ENCODE measurements at places on chromosomes 1 and 21.

DNA sequence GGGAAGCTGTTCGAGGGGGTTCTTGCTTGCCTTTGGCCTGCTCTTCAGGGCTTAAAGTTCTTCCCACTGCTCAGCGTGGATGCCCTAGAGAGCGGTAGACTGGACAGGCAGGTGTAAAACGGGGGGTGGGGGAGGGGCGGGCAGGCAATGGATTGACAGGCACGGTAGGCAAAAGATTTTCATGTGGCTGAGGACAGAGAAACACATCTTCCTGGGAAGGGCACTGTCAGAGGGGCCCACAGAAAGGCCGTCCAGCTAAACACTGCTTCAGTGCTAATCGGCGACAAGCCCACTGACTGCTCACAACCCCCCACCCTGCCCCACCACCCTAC lies 412 bp downstream of the ABCA4 start:
- DNase-seq, result no peak

- DNase-seq, result no peak
Measured at GRCh38 chr1:54409156-54410142, 3.3 kb upstream of the SSBP3 start.

- DNase-seq, result no peak
Measured at GRCh38 chr1:58249737-58250586, 296.6 kb downstream of the OMA1 start.

GRCh38 chr1:33147275-33147996 lies 34.4 kb downstream of the TRIM62 start:
- DNase-seq, result no peak

- peak; percentile 65 for DNase-seq
Measured at GRCh38 chr1:2585318-2586092, 1.1 kb upstream of the PRXL2B start.

GRCh38 chr1:112666946-112667345 lies 7.5 kb upstream of the MOV10 start:
- no peak for DNase-seq

- no peak for DNase-seq
Measured at GRCh38 chr1:205236951-205237475, 9.3 kb downstream of the TMCC2 start.

- no peak for DNase-seq
Measured at GRCh38 chr1:233097959-233098580, 147.7 kb downstream of the NTPCR start.

GRCh38 chr21:16420031-16420724 lies 690.4 kb downstream of the USP25 start:
- DNase-seq, result no peak

- DNase-seq, result no peak
Measured at GRCh38 chr1:207805841-207806421, 54.1 kb downstream of the CD46 start.

- DNase-seq, result no peak
Measured at GRCh38 chr1:12001996-12002493, 17.3 kb upstream of the MIIP start.

DNA sequence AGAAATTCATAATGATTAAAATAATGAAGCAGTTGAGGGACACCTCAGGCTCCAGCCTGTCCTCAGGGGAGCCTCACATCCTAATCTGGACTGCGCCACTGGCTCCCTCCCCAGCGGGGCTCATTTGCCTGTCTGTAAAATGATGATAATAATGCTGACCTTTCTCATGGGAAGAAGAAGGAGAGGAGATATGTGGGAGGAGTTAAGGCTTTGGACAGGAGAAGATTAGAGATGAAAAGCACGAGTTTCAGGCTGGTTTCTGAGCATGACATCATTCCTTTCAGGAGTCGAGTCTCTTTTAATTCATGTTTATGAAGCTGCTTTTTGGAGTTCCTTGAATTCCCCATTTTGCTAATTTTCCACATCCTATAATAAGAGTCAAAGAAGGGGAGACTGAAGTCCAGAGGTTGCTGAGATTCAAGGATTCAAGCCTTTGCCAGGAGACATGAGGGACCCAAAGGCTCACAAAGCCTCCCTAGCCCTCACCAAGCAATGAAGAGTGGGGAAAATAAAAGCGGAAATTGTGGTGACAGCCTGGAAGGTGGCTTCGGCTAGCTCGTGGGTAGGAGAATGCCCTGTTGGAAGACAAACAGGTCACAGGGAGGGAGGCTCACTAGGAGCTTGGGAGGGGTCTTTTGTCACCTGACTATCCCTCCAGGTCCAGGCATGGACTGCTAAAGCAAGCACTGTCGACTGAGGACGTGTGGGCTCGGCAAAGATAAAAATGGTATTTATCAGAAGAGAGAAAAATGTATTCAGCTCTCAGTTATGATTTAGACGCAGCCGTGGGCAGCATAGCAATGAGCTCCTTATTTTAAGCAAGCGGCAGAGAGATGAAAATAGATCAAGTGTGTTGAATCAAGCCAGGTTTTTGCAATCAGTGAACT lies 27.5 kb upstream of the STMN1 start:
- DNase-seq, result no peak

DNA sequence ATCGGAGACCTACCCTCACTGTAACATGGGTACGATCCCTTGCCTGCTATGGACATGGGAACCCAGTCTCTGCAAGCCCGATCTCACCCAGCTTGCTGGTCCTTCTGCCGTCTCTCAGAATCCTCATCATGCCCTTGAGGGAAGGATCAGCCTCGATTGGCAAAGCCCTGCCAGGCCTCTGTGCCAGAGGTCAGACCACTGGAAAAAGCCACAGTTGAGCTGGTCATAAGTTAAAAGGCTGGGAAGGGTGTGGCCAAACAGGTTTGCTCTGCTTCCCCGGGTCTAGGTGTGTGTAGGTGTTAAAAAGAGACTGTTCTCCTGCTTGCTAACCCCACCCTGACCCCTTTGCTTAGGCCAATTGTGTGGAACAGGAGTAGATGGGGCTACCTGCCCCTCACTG lies 19.5 kb upstream of the PADI3 start:
- no peak for DNase-seq

- DNase-seq, result no peak
Measured at GRCh38 chr1:116768416-116769103, 14.3 kb downstream of the CD2 start.

DNA sequence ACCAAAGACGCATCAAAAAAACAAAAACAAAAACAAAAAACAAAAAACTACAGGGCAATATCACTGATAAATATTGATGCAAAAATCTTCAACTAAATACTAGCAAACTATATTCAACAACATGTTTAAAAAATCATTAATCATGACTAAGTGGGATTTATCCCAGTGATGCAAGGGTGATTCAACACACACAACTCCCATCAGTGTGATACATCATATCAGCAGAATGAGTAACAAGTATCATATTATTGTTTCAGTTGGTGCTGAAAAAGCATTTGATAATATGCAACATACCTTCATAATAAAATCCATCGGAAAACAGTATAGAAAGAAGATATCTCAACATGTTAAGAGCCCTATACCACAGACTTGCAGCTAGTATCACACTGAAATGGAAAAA lies 953.0 kb downstream of the AMY1C start:
- no peak for DNase-seq

GRCh38 chr1:58907398-58907797 lies 123.6 kb upstream of the JUN start:
- no peak for DNase-seq

GRCh38 chr1:43611950-43612349 lies 38.0 kb upstream of the KDM4A start:
- no peak for DNase-seq

- DNase-seq, result no peak
Measured at GRCh38 chr1:46480959-46481646, 8.5 kb upstream of the DMBX1 start.

GRCh38 chr1:77978293-77978968 lies 441 bp downstream of the FUBP1 start:
- DNase-seq, result peak; percentile 77

DNA sequence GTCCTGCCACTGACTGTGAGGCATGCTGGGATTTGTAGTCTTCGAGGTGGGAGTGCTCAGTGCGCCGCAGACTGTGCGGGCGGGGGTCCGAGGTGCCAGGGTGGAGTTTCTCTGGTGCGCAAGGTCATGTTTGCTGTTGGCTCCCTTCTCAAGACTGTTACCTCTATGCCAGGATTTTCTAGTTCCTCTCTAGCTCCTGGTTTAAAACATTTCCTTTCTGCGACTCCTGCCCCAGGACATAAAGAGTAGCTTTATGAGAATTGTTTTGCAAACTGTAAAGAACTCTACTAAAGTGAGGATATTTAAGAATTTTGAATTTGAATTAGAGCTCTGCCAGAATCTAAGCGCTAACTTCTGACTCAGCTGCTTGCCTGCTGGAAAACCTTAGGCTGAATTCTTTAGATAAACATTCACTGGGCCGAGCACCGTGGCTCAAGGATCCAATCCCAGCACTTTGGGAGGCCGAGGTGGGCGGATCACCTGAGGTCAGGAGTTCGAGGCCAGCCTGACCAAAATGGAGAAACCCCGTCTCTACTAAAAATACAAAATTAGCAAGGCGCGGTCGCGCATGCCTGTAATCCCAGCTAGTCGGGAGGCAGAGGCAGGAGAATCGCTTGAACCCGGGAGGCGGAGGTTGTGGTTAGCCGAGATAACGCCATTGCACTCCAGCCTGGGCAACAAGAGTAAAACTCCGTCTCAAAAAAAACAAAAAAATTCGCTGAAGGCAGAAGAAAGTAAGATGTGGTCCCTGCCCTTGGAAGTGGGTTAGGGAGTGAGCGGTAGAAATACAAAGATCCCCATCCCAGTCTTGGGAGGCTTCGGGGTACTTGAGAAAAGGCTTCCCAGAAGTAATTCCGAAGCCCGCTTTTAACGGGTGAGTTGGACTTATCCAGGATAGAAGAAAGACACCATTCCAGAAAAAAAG lies 992 bp upstream of the USP48 start:
- DNase-seq, result no peak

DNA sequence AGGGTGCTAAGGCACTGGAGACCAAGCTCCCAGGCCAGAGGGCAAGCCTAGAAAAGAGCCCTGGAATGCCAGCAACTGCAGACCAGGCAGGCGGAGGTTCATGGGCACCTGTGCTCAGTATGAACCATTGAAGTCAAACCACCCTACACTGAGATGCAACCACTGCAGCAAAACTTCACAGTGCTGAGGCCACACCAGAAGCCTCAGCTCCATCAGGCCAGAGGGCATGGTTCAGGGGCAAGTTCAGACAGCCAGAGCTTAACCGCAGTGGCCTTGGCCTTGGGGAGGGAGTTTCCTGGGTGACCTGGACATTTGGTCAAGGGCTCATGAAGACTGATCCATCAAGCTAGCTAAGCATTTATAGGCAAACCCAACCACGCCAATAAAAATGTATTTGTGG lies 7.1 kb downstream of the RCC2 start:
- DNase-seq, result no peak

DNA sequence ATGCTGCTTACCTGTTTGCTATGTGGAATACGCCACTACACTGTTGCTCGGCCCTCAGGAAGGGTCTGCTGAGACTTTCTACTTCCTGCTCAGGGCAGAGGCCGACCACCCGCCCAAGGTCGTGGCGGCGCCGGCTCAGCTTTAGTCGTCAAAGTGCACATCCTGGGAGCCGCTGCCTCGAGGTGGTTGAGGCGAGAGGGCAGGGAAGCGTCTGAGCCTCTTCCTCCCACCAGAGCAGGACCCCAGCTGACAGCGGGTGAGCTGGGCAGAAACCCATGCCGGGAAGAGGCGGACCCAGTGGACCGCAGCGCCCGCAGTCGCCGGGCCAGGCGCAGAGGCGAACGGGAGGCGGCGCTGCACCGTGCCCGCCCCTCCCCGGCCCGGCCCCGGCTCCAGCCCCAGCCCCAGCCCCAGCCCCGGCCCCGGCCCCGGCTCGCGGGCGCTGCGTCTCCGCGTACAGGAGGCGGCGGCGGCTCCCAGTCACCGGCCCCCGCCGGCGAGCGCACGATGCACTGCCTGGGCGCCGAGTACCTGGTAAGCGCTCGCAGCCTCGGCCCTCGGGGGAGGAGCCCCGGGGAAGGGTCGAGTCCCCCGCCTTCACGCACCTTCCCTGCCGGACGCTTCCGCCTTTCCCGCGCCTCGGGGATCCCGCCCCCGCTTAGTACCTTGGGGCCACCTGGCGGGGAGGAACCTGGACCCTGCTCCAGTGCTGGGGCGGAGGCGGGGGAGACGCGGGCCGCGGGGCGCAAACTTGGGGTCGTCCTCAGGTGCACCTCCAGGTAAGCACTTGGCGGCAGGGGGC lies at the start of gene SLC44A3:
Gene SLC44A3, plus strand, starts transcription at position 413 of the 802 bp plus-strand sequence. Its CDS starts 95 bp downstream, at position 508.
- no peak for DNase-seq

DNA sequence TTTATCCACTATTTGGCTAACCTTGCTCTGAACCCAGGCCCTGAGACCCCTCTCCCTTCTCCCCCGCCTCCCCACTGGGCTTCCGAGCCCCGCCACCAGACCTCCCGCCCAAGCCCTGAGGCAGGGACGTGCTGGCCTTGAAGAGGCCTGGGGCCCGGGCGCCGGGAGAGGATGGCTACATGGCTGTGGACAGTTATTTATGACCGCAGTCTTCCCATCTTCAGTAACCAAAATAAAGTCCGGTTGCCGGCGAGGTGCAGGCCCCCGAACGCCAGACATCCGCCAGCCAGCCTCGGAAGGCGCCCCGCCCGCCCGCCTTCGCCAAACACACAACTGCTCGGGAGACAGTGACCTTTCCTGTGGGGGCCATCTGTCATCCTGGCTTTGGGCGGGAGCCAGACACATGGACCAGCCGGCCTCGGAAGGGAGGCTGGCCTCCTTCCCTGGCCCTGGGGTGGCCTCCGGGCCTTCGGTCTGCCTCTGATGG lies 69.0 kb downstream of the DHRS3 start:
- no peak for DNase-seq

- DNase-seq, result no peak
Measured at GRCh38 chr1:39159224-39160036, 45.1 kb upstream of the MACF1 start.

DNA sequence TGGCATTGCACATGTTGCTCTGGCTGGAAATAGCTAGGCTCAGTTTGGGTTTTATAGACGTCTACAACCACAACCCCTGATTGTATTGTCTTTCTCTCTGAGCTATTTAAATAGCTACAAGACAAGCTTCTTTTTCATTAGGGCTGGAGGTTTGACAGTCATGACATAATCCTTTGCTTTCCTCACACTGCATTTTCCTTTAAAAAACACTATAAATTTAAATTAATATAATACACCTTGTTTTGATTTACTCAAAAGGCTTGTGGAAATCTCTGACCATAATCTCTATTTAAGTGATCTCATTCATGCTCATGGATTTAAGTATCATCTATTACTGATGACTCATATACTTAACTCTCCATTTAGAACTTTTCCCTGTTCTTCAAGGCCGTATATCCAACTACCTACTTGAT lies 50.4 kb upstream of the PTGFR start:
- DNase-seq, result no peak

- DNase-seq, result no peak
Measured at GRCh38 chr1:163275222-163275621, 46.5 kb upstream of the NUF2 start.

- no peak for DNase-seq
Measured at GRCh38 chr1:96989302-96989701, 267.7 kb downstream of the PTBP2 start.

- DNase-seq, result no peak
Measured at GRCh38 chr1:115031595-115031994, 2.0 kb downstream of the TSHB start.

DNA sequence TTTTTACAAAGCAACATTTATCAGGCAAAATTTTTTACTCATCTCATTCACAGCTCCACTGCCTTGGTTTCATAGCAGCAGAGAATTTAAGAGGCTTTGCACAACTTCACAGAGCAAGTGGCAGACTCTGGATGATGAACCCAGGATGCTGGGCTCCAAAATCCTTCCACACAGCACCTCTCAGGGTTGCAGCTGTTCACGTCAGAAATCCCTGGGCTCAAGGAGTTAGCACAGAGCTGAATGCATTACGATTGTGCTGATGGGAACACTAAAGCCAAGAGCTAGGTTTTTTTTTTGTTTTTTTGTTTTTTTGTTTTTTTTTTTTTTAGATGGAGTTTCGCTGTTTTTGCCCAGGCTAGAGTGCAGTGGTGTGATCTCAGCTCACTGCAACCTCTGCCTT lies 2.4 kb upstream of the HTR6 start:
- no peak for DNase-seq

- no peak for DNase-seq
Measured at GRCh38 chr1:69413129-69413528, 154.6 kb upstream of the LRRC7 start.

Data from effector CD4-positive, alpha-beta T cell (primary cell).